Stomach (tissue), 19 donors: ENCODE measurements at places on chromosomes 1 and 21. TPM values are rescaled to one million over a fixed set of nuclear protein-coding genes. Genes with fewer than 3 reads are reported as not detected.

DNA sequence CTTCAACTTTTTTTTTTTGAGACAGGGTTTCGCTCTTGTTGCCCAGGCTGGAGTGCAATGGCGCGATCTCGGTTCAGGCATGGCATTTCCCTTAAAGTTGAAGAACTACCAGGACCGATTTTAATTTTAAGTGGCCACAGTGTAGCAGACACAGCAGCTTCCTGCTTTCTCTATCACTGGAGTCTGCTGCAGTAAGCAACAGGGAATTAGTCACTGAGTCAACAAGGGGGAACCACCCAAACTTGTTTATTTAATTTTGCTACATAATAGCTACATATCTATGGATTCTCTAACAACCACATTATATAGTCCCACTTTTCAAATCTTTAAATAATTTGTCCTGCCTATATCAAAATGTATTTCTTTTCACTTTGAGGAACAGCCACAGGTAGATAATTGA, 12.5 kb upstream of the TNNI3K start:
- no peak overlapping the region for H3K27ac ChIP-seq
- H3K27me3 ChIP-seq: no peaks in the 10 kb centered on the region
- no peak overlapping the region for H3K4me3 ChIP-seq
- DNase-seq: no peak
- H3K4me1 ChIP-seq: no peaks in the 10 kb centered on the region
- no peaks in the 10 kb centered on the region for H3K36me3 ChIP-seq

GRCh38 chr1:218656301-218657037, 311.3 kb downstream of the TGFB2 start:
- no peaks in the 10 kb centered on the region for H3K36me3 ChIP-seq
- no peak overlapping the region for H3K27ac ChIP-seq
- H3K27me3 ChIP-seq: no peaks in the 10 kb centered on the region

The GPA33 gene
- 51.3 TPM for total RNA-seq

The CCDC17 gene
- not detected for total RNA-seq

The FCRL2 gene
- total RNA-seq: not detected

DNA sequence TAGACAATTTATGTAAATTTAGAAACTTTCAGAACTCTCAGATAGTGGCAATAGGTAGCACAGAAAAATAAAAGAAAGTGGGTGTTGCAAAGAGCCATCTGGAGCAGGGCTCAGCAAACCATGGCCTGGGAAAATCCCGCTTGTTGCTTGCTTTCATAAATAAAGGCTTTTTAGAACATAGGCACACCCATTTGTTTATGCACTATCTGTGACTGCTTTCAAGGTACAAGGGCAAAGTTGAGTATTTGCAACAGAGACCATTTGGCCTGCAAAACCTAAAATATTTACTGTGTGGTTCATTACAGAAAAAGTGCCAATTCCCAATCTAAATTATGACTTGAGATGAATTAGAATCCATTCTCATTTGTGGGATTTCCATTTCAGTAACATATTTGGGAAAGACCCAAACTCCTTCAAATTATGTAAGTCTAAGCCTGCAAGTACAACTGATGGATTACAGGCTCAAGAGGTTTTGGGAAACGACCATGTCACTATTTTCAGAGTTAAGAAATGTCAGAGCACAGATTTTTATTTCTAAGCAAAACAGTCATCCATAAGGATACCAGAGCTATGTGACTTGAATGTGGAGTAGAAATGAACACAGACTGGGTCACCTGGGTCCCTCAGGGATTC, 43.5 kb upstream of the DPT start:
- no peak for DNase-seq
- H3K4me3 ChIP-seq: no peak overlapping the region
- no peaks in the 10 kb centered on the region for H3K36me3 ChIP-seq
- H3K27me3 ChIP-seq: no peaks in the 10 kb centered on the region

GRCh38 chr1:209855623-209856022, 27.9 kb downstream of the UTP25 start:
- DNase-seq: no peak
- no peak overlapping the region for H3K4me3 ChIP-seq
- H3K27ac ChIP-seq: no peak overlapping the region
- H3K27me3 ChIP-seq: no peaks in the 10 kb centered on the region

DNA sequence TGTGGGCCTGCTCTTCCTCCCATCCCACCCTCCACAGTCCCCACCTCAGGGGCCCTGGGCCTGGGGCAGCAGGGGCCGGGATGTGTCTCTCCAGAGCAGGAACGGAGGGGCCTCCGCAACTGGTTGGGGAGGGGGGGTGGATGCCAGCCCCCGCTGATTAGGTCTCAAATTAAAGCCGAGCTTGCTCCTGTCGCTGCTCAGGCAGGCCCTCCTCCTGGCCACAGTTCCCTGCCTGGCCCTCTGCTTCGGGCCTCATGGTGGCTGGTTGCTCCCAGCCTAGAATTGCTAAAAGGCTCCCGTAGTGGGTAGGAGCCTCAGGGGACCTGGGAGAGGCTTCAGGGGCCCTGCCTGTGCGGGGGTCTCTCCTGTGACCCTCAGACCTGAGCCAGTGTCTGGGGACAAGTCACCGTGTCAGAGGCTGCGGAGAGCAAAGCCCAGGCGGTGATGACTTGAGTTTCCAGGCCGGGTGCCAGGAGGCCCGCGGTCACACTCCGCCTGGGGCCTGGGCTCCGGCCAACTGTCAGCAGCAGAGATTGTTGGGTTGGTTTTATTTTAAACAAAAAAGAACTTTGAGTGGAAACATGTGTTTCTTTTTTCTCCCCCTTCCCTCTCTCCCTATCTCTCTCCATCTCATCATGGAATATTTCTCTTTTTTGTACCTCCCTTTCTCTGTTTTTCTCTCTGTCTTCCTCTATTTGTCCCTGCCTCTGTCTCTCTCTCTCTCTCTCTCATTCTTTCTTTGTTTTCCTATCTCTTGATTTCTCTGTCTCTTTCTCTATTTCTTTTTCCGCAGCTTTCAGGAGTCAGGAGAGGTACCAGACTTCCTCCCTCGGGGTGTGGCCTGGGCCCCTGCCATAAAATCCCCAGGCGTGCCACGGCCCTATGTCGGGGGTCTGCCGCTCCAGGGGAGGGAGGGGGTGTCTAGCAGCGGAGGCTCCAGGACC, 20.0 kb upstream of the EPHA2 start:
- H3K27me3 ChIP-seq: no peaks in the 10 kb centered on the region
- H3K4me1 ChIP-seq: peaks cover 79% of the 10 kb centered on the region
- H3K27ac ChIP-seq: peak overlapping the region; percentile 94
- H3K36me3 ChIP-seq: no peaks in the 10 kb centered on the region
- DNase-seq: peak; percentile 94

The C1orf53 gene
- total RNA-seq: not detected

The CASZ1 gene
- total RNA-seq: 166 TPM

- H3K4me1 ChIP-seq: no peaks in the 10 kb centered on the region
- H3K27me3 ChIP-seq: peaks cover 7% of the 10 kb centered on the region
- H3K27ac ChIP-seq: no peak overlapping the region
- no peak for DNase-seq
- H3K4me3 ChIP-seq: no peak overlapping the region
Observed at GRCh38 chr1:40649592-40649930, 15.9 kb downstream of the RIMS3 start.

DNA sequence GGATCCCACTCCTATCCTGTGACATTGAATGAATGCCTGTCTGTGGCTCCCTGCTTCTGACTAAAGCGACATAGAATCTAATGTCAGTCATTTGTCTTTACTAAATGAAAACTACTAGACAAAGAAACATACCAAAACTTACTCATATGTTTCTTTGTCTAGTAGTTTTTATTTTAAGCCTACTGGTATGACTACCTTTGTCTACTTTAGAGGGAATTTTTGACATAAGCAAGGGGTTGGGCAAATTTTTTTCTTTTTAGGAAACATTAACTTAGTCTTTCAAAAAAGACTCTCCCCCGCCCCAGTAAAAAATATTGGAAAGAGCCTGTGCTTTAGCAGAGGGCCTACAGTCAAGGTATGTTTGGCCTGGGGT, 4.9 kb downstream of the NEK7 start:
- no peak overlapping the region for H3K4me3 ChIP-seq
- H3K27me3 ChIP-seq: no peaks in the 10 kb centered on the region
- peak overlapping the region; percentile 15 for H3K27ac ChIP-seq
